ENCODE measurements at places on chromosomes 6 and 20. TPM values are rescaled to one million over a fixed set of nuclear protein-coding genes. Genes with fewer than 3 reads are reported as not detected.
A peak's percentile ranks its signal among the peaks of the same experiment; 100 is the strongest.

GRCh38 chr6:48813836-48814235, 649.2 kb downstream of the MMUT start:
- no peaks in the 10 kb centered on the region for H3K27me3 ChIP-seq
- no peaks in the 10 kb centered on the region for H3K4me1 ChIP-seq
- no peak for DNase-seq
- no peaks in the 10 kb centered on the region for H3K36me3 ChIP-seq
- no peak overlapping the region for H3K4me3 ChIP-seq

- no peaks in the 10 kb centered on the region for H3K4me1 ChIP-seq
- no peak for DNase-seq
- no peaks in the 10 kb centered on the region for H3K36me3 ChIP-seq
- H3K4me3 ChIP-seq = no peak overlapping the region
- H3K27me3 ChIP-seq = no peaks in the 10 kb centered on the region
Measured at GRCh38 chr6:45566882-45567281, 189.1 kb upstream of the SUPT3H start.

Gene C2
- 8.4 TPM for total RNA-seq

Gene TGM2
- 63.3 TPM for total RNA-seq

DNA sequence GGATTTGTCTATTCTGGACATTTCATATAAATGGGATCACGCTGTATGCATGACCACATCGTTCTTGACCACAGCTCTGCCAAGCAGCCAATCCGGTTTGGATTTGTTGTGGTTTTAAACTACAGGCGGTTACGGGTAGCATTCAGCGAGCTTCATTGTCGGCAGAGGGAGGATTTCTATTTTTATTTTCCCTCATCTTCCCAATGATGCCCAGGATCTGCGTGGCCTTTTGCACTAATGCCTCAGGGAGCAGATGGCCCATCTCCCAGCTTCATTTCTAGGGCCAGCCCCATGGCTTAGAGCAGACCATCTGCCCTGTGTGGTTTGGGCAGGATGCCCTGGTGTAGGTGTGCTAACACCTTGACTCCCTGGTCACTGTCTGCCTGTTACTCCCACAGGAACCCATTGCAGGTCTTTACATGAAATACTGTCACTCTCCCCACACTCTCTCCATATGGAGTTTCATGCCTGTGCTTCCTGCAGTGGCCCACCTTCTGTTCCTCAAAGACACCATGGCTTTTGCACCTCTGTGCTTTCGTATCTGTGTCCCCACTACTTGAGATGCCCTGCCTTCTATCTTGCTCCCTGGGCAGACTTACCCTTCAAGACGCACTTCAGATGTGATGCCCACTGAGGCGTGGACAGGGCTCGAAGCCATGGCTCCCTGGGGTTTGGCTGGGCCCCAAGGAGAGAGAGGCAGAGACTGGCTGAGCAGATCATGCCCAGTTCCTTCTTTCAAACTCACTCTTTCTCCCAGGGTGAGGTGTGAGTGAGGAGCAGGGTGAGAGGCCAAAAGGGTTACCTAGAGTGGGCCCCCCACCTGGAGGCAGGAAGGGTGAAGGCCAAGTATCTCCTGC, 26.0 kb downstream of the SDCBP2 start:
- no peak for DNase-seq
- H3K36me3 ChIP-seq = peaks cover 72% of the 10 kb centered on the region
- H3K4me3 ChIP-seq = no peak overlapping the region
- no peaks in the 10 kb centered on the region for H3K4me1 ChIP-seq
- H3K27ac ChIP-seq = no peak overlapping the region
- no peaks in the 10 kb centered on the region for H3K27me3 ChIP-seq

DNA sequence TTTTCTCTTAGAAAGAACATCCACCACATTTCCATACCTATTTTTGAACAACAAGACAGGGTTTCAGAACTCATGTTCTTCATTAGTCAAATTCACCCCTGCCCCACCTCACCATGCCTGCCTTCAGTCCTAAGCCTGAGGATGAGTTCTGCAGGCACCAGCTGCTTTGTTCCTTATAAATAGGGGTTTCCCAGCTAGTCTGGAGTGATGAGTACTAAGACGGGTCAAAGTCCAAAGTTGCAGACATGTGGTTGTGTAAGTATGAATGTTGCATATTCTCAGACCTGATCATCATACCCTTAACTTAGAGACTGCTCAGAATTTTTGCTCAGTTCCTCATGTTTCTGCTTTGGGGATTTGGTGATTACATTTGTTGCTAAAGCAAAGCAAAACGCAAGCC, 257.7 kb upstream of the CDYL start:
- H3K27me3 ChIP-seq = no peaks in the 10 kb centered on the region
- H3K36me3 ChIP-seq = no peaks in the 10 kb centered on the region
- H3K4me3 ChIP-seq = no peak overlapping the region
- no peak for DNase-seq
- H3K4me1 ChIP-seq = no peaks in the 10 kb centered on the region
- no peak overlapping the region for H3K27ac ChIP-seq

Gene RAB44
- total RNA-seq = 0.59 TPM

Gene COL19A1
- 4.0 TPM for total RNA-seq

- peak; percentile 12 for DNase-seq
- H3K36me3 ChIP-seq = no peaks in the 10 kb centered on the region
- no peaks in the 10 kb centered on the region for H3K4me1 ChIP-seq
- H3K27me3 ChIP-seq = no peaks in the 10 kb centered on the region
- no peak overlapping the region for H3K4me3 ChIP-seq
Measured at GRCh38 chr20:14838663-14839628, 501.5 kb upstream of the FLRT3 start.

Gene IBTK
- 45.1 TPM for total RNA-seq

- H3K27ac ChIP-seq = no peak overlapping the region
- H3K36me3 ChIP-seq = no peaks in the 10 kb centered on the region
- H3K27me3 ChIP-seq = peaks cover 27% of the 10 kb centered on the region
Measured at GRCh38 chr6:46011188-46012085, 4.2 kb downstream of the CLIC5 start.

Gene MLN
- 0.39 TPM for total RNA-seq

Gene LCA5
- 13.0 TPM for total RNA-seq

Gene NRSN1
- total RNA-seq = 3.2 TPM

Gene RALGAPA2
- total RNA-seq = 24.8 TPM

Gene HCRTR2
- 2.8 TPM for total RNA-seq

DNA sequence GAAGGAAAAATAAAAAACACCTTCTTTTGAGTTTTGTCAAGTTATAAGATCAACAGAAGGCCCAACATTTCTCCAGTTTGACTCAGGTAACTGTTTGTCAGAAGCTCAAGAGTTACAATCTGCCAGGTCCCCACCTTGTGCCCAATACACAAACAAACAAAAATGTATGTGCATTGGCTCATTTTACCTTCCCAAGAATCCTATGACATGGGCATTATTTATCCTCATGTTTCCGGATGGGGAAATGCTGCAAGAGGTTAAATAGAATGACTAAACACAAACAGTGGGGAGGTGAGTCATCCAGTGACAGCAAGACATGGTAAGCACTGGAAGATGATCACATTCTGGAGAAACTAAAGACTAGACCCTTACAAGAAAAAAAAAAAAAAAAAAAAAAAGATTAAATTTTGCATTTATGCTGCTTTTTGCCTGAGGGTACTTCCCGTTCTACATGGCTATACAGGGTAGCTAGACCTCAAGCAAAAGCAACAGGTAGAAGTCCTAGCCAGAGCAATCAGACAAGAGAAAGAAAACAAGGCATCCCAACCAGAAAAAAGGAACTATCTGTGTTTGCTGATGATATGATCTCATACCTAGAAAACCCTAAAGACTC, 23.6 kb upstream of the ANKRD60 start:
- no peaks in the 10 kb centered on the region for H3K4me1 ChIP-seq
- no peak for DNase-seq
- H3K36me3 ChIP-seq = peaks cover 7% of the 10 kb centered on the region
- H3K27ac ChIP-seq = no peak overlapping the region

Gene GINS1
- 7.9 TPM for total RNA-seq

Gene NKX2-2
- total RNA-seq = 3.0 TPM

Gene PGC
- total RNA-seq = not detected

Gene LRRC73
- total RNA-seq = 1.8 TPM

Gene AHCY
- 83.0 TPM for total RNA-seq

- no peaks in the 10 kb centered on the region for H3K36me3 ChIP-seq
- no peak overlapping the region for H3K4me3 ChIP-seq
Measured at GRCh38 chr20:39453890-39454289, 491.7 kb downstream of the DHX35 start.

DNA sequence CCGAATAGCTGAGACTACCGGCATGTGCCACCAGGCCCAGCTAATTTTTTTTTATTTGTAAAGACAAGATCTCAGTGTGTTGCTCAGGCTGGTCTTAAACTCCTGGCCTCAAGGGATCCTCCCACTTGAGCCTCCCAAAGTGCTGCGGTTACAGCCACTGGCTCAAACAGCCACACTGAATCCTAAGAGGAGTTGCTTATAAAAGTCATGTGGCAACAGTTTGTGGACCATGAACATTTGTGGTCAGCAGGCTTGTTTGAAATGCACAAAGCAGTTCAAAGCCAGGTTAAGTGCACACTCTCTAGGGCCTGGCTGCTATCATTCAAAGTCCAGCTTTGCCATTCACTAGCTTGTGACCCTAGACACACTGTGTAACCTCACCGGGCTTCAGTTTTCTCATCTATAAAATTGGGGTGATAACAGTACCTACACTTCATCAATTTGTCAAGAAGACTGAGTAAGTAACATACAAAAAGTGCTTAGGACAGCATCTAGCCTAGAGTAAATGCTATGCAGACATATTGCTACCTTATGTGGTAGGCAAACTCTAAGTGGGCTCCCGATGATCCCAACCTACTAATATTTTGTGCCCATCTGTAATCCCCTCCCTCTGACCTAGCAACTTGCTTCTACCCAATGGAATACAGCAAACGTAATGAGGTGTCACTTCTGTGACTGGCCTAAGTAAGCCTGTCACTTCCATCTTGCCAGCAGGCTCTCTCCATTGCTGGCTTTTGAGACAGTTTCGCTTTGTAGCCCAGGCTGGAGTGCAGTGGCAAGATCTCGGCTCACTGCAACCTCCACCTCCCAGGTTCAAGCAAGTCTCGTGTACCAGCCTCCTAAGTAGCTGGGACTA, 122.9 kb downstream of the ZMYND8 start:
- no peak for DNase-seq
- H3K4me3 ChIP-seq = no peak overlapping the region
- H3K27me3 ChIP-seq = no peaks in the 10 kb centered on the region
- peaks cover 69% of the 10 kb centered on the region for H3K36me3 ChIP-seq
- H3K27ac ChIP-seq = no peak overlapping the region

DNA sequence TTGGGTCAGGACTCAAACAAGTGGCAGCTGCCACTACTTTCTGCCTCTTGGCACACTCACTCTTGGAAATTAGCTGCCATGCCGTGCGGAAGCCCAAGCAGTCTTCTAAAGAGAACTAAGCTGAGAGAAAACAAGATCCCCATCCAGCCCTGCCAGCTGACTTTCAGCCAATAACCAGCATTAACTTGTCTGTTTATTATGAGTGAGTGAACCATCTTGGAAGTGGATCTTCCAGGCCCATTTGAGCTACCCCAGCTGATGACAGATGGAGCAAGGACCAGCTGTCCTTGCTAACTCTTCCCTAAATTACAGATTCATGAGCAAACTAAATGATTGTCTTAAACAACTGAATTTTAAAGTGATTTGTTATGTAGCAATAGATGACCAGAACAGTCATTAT, 73.9 kb upstream of the RBM24 start:
- peaks cover 4% of the 10 kb centered on the region for H3K4me1 ChIP-seq
- H3K27me3 ChIP-seq = peaks cover 10% of the 10 kb centered on the region
- DNase-seq = no peak
- H3K36me3 ChIP-seq = no peaks in the 10 kb centered on the region

Gene ARMC2
- 13.6 TPM for total RNA-seq

Gene LINC00237
- 6.5 TPM for total RNA-seq

- no peak overlapping the region for H3K27ac ChIP-seq
- H3K36me3 ChIP-seq = no peaks in the 10 kb centered on the region
- no peak overlapping the region for H3K4me3 ChIP-seq
- DNase-seq = no peak
- no peaks in the 10 kb centered on the region for H3K4me1 ChIP-seq
- no peaks in the 10 kb centered on the region for H3K27me3 ChIP-seq
Measured at GRCh38 chr20:33291830-33292355, 8.9 kb downstream of the BPIFB1 start.

Gene EDN3
- total RNA-seq = 31.1 TPM

Gene LGSN
- 0.40 TPM for total RNA-seq

Gene ADGRG6
- total RNA-seq = 42.2 TPM

GRCh38 chr6:106309766-106310373, 15.7 kb downstream of the ATG5 start:
- no peaks in the 10 kb centered on the region for H3K27me3 ChIP-seq
- H3K27ac ChIP-seq = no peak overlapping the region
- DNase-seq = no peak
- H3K36me3 ChIP-seq = no peaks in the 10 kb centered on the region
- H3K4me1 ChIP-seq = no peaks in the 10 kb centered on the region
- no peak overlapping the region for H3K4me3 ChIP-seq

GRCh38 chr20:63121749-63122405, 94.1 kb downstream of the YTHDF1 start:
- H3K36me3 ChIP-seq = no peaks in the 10 kb centered on the region
- peaks cover 6% of the 10 kb centered on the region for H3K27me3 ChIP-seq
- DNase-seq = no peak
- H3K4me1 ChIP-seq = peaks cover 40% of the 10 kb centered on the region

Gene RIPOR3
- 4.7 TPM for total RNA-seq

DNA sequence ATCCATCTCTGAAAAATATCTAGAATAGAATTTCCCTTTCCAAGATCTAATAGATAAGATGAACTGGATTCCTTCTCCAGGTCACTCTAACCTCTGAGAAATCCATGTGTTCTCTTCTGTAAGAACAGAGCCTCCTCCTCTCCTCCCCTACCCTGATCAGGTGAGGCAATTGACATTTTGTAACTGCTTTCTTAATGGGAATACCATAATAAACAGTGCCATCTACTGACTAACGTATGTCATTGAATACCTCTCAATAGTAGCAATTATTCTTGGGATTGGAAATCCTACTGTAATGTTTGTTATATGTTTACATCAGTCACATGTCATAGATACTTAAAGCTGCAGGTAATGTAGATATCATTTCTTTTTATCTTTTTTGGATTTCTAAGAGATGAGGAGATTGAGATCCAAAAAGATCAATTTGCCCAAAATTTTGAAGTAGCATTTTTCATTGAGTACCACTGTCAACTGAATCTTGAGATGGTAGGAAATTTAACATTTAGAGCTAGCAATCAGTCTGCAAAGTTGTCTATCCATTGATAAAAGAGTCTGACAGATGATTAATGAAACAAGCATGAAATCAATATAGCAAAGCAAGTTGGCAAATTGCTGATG, 365.8 kb upstream of the HSF2 start:
- H3K36me3 ChIP-seq = no peaks in the 10 kb centered on the region
- no peaks in the 10 kb centered on the region for H3K27me3 ChIP-seq
- H3K27ac ChIP-seq = no peak overlapping the region
- peak; percentile 87 for DNase-seq
- H3K4me3 ChIP-seq = no peak overlapping the region

Gene CHMP4B
- 55.5 TPM for total RNA-seq

- DNase-seq = no peak
- H3K27ac ChIP-seq = no peak overlapping the region
- no peak overlapping the region for H3K4me3 ChIP-seq
- H3K4me1 ChIP-seq = no peaks in the 10 kb centered on the region
Measured at GRCh38 chr6:87736809-87737540, 34.9 kb upstream of the AKIRIN2 start.

Gene MEP1A
- 0.06 TPM for total RNA-seq
